Jurkat, Clone E6-1 (cell line): ENCODE measurements at places on chromosomes 16 and 17.

DNA sequence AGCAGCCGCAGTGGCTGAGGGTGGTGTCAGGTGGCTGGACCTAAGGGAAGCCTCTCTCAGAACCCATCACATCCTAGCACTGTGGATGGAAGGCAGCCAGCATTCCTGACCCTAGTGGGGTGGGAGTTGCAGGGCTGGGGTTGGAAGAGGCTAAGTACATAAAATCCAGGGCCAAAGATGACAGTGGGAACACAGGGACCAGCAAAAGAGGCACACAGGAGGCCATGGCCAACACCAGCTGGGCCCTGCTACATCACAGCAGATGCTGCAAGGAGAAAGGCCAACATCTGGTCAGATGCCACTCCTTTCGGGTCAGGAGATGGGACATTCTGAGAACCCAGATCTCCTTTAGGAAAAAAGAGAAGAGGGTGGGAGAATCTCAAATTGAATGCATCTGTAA lies 415.4 kb downstream of the SLC39A11 start:
- DNase-seq: no peak

- DNase-seq: no peak
Observed at GRCh38 chr16:19708296-19709205, 9.5 kb downstream of the KNOP1 start.

- DNase-seq: no peak
Observed at GRCh38 chr17:66483906-66484305, 181.5 kb downstream of the PRKCA start.

DNA sequence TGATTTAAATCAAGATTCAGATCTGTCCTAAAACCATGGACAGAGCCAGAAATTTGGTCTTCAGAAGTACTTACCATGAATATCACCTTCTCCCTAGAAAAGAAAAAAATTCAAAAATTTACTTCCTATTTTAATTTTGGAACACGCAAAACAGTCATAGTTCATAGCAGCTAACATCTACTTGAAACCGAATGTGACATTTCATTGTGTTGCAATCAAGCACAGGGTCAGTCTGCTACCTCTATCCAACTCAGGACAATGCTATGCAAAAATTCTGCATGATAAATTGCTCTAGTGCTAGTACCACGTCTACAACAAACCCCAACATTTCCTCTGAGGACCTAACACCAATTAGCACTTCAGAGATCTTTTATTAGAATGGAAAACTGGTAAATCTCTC lies 7.7 kb downstream of the JPT1 start:
- no peak for DNase-seq
